ENCODE measurements at places on chromosomes 6 and 20.

- DNase-seq = no peak
Observed at GRCh38 chr6:31352683-31353383, 4.1 kb downstream of the HLA-B start.

DNA sequence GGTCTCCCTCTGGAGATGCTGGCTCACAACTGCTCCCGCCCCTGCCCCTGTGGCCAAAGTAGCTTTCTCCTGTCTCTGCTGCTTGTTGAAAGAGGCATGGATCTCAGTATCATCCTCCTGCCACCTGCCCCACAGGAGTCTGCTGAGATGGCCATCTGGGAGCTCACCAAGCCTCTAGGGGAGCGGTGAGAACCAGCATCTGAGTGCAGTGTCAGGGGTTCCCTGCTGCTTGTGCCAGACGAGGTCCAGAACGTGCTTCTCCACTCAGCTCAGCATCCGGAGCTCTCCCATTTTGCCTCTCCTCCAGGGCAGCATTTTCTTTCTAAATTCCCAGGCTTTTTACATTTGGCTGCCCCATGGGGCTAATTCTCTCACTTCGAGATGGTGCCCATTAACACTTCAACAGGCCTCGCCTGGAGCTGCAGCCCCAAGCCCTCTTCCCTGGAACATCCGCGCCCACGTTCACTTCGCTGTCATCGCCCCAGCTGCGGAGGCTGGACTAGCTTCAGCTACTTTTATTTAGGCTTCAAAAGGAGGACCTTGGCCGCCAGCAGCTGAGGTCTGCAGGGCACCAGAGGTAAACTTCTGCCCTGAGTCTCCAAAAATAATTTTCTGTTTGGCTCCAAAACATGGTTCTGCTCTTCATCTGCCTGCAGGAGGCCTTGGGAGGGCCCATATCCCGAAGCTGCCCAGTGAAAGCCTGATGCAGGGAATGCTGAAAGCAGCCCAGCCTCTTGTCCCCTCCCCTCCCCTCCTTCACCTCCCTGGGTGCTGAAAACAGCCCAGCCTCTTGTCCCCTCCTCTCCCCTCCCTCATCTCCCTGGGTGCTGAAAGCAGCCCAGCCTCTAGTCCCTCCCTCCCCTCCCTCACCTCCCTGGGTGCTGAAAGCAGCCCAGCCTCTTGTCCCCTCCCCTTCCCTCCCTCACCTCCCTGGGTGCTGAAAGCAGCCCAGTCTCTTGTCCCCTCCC lies 25.2 kb upstream of the MLN start:
- DNase-seq = no peak

DNA sequence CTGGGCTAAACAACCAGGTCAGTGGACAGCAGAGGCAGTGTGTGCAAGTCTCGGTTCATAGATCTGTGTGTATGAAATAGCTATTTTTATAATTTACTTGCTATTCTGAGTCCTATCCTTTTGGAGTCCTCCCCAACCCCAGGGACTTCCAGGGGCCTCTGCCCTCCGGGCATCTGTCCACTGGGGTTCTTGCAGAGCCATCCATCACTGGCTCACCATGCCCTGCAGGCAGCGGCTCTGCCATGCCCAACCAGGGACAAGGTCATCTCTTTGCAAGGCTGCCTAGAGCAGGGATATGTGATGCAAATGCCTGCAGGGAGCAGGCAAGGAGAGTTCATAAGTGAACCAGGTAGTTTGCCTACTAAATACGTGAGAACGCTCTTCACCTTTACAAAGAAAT lies 10.5 kb upstream of the BEND3 start:
- no peak for DNase-seq

DNA sequence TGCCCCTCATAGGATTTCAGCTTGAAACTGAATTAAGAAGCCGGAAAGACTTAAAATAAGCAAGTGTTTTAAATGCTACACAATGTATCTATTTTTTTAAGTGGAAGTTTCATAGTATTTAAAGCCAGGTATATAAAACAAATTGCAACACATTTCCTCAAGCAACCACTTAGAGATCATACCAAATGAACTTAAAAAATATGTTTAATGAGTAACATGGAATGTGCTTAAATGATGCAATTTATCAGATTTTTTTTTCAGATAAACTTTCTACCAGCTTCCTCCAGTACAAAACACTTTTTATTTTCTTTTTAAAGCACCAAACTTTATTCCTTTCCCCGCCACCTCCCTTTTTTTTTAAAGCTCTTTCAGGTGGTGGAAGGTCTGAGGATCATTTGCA lies 534.3 kb downstream of the BMP2 start:
- no peak for DNase-seq

DNA sequence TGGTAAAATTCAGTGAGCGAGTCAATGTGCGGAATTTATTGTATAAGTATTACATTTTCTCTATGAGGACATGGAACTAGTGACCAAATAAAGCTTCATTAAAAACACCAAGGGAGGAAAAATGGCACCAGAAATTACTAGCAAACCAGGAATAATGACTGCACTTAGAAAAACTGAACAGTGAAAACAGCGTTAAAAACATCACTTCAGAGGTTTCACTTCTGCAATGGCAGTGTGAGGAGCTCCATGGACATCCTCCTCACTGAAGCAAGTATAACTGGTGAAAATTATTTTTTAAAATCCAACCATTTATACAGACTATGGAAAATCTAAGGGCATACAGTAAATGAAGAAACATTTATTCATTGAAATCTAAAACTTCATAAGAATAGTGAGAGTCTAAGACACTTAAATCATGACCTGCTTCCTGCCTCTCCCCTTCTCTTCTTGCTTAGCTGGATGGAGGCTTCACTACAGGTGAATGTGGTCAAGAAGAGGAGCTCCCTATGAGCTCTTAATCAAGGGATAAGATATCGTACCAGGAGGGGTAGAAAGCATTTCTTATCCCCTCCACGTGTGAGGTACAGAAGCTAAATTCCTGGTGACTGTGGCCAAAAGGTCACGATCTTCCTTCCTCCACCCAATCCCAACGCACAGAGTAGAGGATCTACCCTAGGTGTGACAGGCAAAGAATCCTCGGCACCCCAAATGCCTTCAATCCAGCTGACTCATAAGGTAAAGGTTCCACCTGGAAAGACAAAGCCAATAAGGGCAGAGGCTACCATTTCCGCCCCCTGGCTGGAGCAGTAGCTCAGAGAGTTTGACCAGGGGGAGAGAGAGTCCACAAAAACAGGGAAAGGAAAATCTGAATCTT lies 12.3 kb upstream of the ASF1A start:
- DNase-seq = no peak

DNA sequence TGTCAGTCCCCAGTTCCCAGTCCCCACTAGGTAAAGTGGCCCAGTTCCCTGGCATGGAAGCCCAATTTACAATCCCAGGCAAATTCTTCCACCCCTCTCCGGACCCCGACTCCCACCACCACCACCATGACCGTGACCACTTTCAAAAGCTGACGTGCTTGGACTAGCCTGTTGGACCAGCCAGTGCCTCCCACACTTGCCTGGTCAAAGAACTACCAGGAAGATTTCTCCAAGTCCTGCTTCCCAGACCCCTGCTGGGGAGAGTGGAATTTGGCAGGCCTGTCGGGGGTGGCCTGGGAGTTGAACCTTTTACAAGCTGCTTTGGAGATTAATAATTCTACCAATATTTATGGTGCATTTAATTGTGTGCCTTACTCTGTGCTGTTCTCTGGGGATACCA lies 1.4 kb upstream of the PTPRT start:
- DNase-seq = no peak

DNA sequence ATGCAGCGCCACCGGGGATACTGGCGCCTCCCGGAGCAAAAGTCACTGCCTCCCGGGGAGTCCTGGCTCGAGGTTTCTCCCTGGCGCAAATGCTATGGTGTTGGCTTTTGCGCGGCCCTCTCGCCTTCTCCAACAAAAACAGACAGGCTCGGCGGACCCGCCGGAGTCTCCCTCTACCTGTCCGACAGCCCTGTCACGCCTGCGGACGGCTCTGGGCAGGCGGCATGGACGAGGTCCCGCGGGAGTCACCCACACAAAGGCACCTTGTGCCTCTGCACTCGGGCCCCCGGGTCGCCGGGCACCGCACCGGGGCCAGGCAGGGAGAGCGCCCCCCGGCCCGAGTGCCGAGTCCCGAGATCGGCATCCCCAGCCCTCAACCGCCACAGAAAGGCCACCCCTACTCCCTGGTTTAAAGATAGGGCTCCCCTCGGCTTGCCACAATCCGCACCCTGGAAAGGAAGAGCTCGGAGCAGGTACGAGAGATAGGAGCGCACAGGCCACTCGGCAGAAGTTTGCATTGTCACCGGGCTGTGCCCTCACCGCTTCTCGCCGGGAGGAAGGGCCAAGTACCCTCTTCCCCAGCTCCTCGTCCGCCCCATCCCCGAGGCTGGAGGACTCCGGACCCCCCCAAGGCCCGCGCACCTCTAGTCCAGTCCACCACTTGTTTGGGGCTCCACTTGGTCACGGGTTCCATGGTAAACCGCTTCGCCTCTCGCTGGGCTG lies 903 bp downstream of the CNKSR3 start:
- DNase-seq = no peak

DNA sequence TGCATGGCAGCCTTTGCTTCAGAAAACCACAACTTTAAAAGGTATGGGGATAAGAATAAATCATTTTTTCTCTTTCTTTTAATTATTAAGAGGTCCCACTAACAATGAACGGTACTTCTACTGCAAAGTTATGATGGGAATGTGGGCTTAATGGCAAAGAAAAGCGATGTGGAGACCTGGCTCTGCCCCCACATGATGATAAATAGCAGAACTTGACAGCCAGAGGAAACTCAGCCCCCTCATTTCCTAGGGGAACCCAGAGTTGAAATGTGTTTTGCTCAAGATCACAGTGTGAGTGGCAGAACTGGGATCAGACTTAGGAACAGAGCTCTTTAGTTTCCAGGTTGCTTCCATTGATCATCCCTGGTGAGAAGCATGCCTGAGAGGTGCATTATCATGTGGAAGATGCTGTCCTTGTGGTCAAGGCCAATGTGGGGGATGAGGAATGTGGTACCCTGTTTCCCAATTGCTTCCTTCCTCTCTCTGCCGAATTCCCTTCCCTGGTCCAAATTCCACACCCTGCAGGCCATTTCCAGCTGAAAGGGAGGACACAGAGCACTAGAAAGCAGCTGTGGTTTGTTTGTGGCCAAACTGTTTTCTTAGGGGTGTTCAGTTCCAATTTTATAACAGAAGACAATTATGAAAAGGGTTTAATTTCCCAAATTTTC lies 66.0 kb downstream of the BACH2 start:
- no peak for DNase-seq

DNA sequence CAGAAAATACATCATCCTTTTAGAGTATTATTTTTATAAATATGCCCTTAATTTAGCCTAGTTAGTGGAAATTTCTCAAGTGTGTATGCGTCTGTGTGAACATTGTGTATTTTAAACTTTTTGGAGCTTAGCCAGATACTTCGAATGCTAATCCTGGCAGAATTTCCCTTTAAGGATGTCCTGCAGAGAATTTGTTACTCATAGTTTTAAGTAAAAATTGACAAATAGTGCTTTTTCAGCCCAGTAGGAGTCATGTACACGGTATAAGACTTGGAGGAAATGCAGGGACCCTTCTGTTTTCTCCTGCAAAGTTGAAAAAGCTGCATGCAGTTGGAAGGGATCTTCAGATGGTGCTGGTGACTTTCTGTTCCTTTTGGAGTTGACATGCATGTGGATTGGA lies at the start of gene FHL5:
Gene FHL5, plus strand, starts transcription at position 243 of the 400 bp plus-strand sequence. CDS start 40,486 bp downstream, outside the sequence.
- no peak for DNase-seq

- DNase-seq = no peak
Observed at GRCh38 chr6:79801362-79801761, 146.0 kb downstream of the ELOVL4 start.

DNA sequence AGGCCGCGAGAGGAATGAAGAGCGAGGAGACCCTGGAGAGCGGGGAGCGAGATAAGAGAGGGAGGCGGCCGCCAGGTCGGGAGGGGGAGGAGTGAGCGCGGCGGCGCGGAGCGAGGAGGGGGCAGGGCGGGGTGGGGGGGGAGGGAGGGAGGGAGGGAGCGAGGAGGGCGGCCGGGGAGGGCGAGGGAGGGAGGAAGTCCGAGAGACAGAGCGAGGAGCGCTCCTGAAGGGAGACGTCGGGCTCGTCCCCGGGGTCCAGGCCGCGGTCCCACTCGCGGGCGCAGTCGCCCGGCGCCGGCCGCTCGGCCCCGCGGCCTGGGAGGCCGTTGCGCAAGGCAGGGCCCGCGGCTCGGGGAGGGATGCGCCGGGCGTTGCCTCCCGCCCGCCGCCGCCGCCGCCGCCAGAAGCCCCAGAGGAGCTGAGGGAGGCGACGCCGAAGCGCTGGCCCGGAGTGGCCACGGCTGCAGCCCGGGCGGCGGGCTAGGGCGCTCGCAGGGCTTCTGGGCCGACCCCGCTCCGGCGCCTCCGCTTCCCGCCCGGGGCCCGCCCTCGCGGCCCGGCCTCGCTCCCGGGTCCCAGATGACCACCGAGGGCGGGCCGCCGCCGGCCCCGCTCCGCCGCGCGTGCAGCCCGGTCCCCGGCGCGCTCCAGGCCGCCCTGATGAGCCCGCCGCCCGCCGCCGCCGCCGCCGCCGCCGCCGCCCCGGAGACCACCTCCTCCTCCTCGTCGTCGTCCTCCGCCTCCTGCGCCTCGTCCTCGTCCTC lies at the start of gene FOXF2:
Gene FOXF2, plus strand, starts transcription at position 208 of the 764 bp plus-strand sequence. Its CDS starts 372 bp downstream, at position 580.
- no peak for DNase-seq

- DNase-seq = no peak
Observed at GRCh38 chr20:51373713-51374455, 168.6 kb downstream of the NFATC2 start.

DNA sequence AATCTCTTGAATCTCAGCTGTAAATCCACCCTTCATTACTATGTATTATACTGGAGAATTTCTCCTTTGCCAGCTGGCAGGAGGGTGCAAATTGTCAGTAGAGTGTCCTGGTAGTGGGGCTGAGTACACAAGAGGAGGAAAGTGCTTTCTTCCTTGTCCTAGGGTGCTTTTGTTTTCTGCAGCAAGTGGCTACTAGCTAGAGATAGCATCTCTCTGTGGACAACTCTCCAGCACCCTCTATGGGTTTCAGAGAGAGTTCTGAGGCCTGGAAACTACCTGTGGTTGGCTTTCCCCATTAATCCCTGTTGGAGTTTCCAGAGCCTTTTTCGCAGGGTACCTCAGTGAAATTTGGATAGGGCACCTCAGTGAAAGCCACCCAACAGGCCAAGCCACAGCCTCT lies 422.5 kb upstream of the RGS17 start:
- no peak for DNase-seq

DNA sequence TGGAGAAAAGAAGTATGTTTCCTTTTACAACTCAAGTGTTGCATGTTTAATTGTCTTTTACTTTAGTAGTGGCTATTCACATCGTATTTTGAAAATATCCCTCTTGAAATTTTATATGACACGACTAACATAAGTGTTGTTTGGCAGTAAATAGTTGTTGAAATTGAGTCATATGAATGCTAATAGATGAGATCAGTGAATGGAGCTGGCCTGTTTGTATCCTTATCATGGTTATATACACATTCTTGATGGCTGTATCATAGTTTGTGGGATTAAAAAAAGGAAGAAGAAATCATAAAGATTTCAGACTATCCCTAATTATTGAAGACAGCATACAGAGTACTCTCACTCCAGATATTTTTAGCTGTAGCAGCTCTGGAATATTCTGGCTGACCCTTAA lies 8.2 kb upstream of the RAE1 start:
- DNase-seq = no peak
